ENCODE measurements at places on chromosomes 2 and 18.

DNA sequence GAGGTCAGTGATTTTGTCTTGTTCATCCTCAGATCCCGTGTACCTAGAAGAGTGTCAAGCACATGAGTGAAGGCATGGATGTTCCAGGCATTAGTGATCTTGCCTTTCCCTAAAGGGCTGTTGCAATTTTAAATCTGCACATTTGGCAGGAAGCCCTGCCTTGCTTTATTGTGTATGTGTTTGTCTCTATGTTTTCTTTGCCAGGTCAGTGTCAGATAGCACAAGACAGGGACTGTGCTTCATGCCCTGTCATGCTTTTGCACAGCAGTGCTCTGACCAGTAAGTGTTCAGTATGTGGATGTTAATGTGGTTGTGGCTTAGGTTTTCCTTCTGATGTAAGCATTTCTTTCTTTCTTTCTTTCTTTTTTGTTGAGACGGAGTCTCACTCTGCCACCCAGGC is 131.5 kb downstream of the RGPD3 start:
- DNase-seq, result no peak

GRCh38 chr2:76711490-76711889 is 810.7 kb downstream of the LRRTM4 start:
- DNase-seq, result no peak

DNA sequence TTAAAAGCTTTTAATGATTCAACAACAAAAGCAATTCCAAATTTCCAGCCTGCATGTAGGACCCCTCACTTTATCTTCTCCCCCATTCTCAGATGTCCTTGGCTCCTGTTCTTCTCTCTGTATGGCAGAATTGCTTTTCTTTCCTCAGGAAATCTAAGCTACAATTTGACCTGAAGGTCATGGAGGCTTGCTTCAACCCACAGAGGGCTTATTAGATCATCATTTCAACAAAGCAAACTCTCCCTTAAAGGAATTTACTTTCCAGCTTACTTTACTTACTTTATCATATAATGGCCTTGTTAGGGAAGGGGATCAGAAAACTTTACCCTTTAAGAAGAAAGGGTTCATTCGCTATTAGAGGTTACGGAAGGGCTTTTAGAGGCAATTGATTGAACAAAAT is 211.5 kb downstream of the RAD51AP2 start:
- no peak for DNase-seq

DNA sequence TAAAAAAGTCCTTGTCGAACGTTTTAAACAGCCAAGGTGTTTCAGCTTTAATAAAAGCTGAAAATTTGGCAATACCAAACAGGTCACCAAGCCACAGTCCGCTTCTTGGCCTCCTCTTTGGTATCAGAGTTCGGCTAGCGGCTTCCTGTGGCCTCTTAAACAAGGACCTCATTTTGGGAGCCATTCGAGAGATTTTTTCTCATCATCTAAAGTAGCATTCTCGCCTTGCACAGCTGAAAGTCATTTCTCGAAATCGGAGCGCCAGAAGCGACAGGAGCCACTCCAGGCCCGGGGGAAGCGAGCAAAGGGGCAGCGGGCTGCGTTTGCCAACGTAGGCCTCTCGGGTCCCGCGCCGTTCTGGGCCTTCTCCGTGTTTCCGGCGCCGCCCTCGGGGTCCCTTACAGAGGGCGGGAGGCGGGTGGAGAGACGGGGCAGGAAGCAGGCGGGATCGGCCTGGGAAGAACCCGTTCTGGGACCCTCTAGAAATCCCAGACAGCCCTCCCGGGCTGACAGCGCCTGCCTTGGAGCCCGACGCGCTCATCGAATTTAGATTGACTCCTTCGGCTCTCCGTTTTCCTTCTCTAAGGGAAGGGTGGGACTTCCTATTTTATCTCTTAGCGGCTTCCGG is 522 bp upstream of the ZNF407 start:
- DNase-seq, result peak; percentile 73

GRCh38 chr2:174176898-174177297 is 71.4 kb downstream of the OLA1 start:
- DNase-seq, result no peak

- DNase-seq, result no peak
Measured at GRCh38 chr2:165899311-165899710, 54.3 kb downstream of the TTC21B start.
